ENCODE measurements at places on chromosomes 1 and 21.

- no peak for DNase-seq
Observed at GRCh38 chr1:225654688-225655508, 2.0 kb upstream of the ENAH start.

GRCh38 chr1:28668956-28669723 is 556 bp downstream of the GMEB1 start:
- peak; percentile 59 for DNase-seq

- no peak for DNase-seq
Observed at GRCh38 chr1:244060686-244061085, 9.6 kb downstream of the ZBTB18 start.

GRCh38 chr1:203463469-203464062 is 12.0 kb upstream of the PRELP start:
- no peak for DNase-seq

- no peak for DNase-seq
Observed at GRCh38 chr1:32150847-32151246, 28.6 kb upstream of the TXLNA start.

DNA sequence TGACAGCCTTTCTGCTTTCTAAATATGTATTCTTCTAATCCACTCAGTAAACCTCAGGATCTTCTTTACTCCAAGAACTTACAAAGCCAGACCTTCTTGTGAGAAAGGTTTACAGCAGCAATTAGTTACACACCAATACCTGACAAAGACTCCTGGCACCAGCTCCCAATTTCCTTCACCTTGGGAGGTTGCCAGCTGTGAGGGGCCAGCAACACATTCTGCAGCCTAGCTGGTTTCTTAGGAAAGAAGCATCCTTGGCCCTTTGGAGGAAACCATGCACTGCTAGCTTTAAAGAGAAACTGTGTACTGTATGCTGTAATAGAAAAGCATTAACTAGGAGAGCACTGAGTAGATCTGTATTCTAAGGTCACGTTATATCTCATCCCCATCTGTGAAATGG is 10.8 kb downstream of the FYB2 start:
- DNase-seq: no peak
